ENCODE measurements at places on chromosomes 12 and 14.

GRCh38 chr12:25533150-25533549 is 19.9 kb downstream of the LMNTD1 start:
- no peak for DNase-seq

DNA sequence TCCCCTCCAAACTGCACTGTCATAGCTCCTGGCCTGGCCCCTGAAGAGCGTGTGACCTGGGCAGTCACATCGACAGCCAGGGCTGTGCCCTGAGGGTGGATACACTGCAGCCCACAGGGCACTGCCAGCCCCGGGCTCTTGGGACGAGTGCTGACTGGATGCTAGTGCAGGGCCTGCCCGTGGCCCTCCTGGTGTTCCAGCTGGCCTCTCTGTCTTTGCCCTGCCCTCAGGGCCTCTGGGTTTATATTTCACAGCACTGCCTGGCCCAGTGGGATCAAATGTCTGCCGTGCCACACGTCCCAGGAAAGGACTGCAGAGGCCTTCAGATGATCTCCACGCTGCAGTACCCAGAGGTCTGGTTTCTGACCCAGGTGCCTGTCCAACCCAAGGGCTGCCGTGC is 10.1 kb upstream of the CCDC197 start:
- no peak for DNase-seq

- DNase-seq, result no peak
Observed at GRCh38 chr12:92624236-92624635, 78.6 kb upstream of the PLEKHG7 start.

- no peak for DNase-seq
Observed at GRCh38 chr14:96129128-96129736, 75.4 kb upstream of the BDKRB2 start.

- no peak for DNase-seq
Observed at GRCh38 chr12:63911341-63911740, 66.8 kb downstream of the SRGAP1 start.

DNA sequence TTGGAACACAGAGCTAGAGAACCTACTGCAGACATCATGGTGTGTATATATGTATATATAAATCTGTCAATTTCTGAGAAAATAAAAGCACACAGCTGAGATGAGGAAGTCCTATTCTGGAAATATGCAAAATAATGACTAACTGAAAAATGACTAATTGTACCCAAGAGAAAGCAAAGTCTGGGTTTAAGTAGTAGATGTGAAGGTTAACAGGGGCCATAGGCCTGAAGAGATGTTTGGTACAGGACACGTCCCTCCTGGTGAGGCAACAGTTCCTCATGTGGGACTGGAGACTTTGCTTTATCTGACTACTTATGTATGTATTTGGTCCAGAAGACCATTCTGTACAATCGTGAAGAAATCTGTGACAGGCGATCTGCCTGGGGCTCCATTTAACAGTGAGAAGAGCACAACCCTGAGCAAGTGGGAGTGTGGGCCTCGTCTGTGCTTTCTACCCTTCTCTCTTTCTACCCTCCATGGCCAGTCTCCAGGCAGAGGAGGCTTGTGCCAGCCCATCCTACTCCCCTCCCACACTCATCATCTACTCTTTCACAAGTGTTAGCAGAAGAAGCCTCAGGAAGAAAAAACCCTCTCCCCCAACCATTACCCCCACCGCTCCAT is 67.5 kb downstream of the SLC41A2 start:
- no peak for DNase-seq

All from stimulated activated CD4-positive, alpha-beta T cell treated with anti-CD3 and anti-CD28 coated beads, Interleukin-1b, Interleukin-23, amount 100 ng/mL, for 48 hours (primary cell).